Activated CD4-positive, alpha-beta T cell treated with anti-CD3 and anti-CD28 coated beads, Interleukin-2, amount 10 ng/mL, durations not matched to agents 24 days and 14 days (primary cell): ENCODE measurements at places on chromosomes 16 and 17. TPM values are rescaled to one million over a fixed set of nuclear protein-coding genes. Genes with fewer than 3 reads are reported as not detected.

Gene COL1A1
- 1.6 and 2.0 TPM in 2 replicates for total RNA-seq

Gene CASKIN1
- 2.2 and 2.3 TPM in 2 replicates for total RNA-seq

Gene SMTNL2
- not detected in 2 replicates for total RNA-seq

GRCh38 chr17:34424814-34425491, 61.9 kb upstream of the CCL1 start:
- H3K27me3 ChIP-seq, result peaks cover 61% of the 10 kb centered on the region
- no peaks in the 10 kb centered on the region for H3K36me3 ChIP-seq
- H3K4me3 ChIP-seq, result no peak overlapping the region

DNA sequence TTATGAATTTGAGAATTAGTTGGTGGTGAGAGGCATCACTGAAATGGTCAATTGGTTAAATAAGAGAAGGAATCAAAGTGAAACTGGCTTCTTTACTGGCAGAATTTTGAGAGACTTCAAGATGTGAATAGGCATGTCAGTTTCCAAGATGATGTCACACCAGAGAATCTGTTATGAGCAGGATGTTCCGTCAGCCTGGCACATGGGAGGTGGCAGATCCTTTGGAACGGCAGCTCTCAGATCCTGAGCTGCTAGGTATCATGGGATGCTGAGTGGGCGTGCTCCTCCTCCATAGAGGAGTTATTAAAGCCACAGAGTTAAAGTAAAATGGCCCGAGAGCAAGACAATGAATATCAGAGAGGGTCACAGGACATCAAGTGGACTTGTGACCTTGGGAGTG, 444.3 kb upstream of the HSBP1 start:
- H3K4me1 ChIP-seq, result no peaks in the 10 kb centered on the region
- H3K36me3 ChIP-seq, result no peaks in the 10 kb centered on the region
- no peak overlapping the region for H3K4me3 ChIP-seq
- DNase-seq, result no peak
- H3K27me3 ChIP-seq, result no peaks in the 10 kb centered on the region

DNA sequence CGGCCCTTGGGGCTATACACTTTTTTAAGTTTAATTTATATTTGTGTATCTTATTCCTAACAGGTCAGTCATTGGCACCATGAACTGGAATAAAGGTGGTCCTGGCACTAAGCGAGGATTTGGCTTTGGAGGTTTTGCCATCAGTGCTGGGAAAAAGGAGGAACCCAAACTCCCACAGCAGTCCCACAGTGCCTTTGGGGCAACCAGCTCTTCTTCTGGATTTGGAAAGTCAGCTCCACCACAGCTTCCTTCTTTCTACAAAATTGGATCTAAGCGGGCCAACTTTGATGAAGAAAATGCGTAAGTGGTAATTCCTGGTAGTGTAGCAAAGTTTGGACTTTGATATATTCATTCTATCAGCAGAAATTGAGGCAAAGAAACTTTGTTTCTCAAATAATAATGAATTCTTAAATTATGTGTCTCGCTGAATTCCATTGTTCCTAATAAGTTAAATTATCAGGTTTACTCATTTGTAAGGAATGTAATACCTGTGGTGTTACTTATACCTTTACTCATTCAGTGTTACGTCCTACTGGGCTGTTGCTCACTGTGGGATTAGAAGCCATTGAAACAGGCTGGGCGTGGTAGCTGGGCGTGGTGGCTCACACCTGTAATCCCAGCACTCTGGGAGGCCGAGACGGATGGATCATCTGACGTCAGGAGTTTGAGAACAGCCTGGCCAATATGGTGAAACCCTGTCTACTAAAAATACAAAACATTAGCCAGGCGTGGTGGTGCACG, 13.2 kb downstream of the DDX42 start:
- H3K4me3 ChIP-seq, result no peak overlapping the region
- DNase-seq, result no peak
- peaks cover 23% of the 10 kb centered on the region for H3K4me1 ChIP-seq
- no peak overlapping the region for H3K27ac ChIP-seq
